ENCODE measurements at places on chromosomes 6 and 20. TPM values are rescaled to one million over a fixed set of nuclear protein-coding genes. Genes with fewer than 3 reads are reported as not detected.

DNA sequence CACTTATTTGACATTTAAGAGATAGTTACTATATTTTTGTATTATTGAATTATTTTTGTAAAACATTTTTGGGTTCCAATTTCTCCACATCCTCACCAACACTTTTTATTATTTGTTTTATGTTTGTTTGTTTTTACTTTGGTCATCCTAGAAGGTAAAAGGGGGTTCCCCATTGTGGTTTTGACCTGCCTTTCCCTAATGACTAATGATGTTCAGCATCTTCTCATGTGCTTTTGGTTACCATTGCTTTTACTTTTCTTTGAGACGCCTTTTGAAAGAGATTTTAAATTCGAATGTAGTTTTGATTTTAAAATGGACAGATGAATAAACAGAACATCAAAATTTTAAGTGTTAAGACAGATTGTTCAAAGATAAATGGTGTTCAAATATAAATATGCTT, 46.9 kb downstream of the AK9 start:
- DNase-seq: no peak

- DNase-seq: no peak
Measured at GRCh38 chr6:20033697-20034407, 178.4 kb downstream of the MBOAT1 start.

TRIM31 gene
- total RNA-seq: not detected

DNA sequence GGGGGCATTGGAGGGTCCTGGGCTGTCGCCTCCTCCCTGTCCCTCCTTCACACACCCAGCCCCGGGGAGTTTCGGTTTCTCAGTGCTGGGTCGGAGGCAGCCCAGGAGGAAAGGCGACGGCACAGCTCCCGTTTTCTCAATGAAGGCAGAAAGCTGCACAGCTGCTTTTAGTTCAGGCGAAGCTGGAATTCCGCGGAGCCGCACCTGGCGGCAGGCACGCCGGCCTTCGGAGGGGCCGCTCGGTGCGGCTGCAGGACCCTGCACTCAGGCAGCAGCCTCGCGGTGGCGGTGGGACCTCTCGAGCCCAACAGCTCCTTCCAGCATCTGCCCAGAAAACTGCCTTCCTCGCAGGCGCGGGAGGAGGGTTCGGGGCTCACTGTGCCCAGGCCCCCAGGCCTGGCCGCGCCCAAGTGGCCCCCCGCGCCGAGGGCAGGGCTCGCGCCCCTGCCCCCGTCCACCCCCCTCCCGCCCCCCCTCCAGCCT, 4.6 kb downstream of the FOXQ1 start:
- no peak for DNase-seq

GRCh38 chr20:4603724-4604123, 118.0 kb upstream of the PRND start:
- DNase-seq: no peak

PRIM2 gene
- 49.1 TPM for total RNA-seq

SLC24A3 gene
- not detected for total RNA-seq

Data from Karpas-422 (cell line).